ENCODE measurements at places on chromosomes 11 and 22.

GRCh38 chr11:77959434-77959833 is 35.0 kb downstream of the INTS4 start:
- DNase-seq = no peak

GRCh38 chr22:39960791-39961746 is 872 bp downstream of the TMA7B start:
- DNase-seq = peak; percentile 75

DNA sequence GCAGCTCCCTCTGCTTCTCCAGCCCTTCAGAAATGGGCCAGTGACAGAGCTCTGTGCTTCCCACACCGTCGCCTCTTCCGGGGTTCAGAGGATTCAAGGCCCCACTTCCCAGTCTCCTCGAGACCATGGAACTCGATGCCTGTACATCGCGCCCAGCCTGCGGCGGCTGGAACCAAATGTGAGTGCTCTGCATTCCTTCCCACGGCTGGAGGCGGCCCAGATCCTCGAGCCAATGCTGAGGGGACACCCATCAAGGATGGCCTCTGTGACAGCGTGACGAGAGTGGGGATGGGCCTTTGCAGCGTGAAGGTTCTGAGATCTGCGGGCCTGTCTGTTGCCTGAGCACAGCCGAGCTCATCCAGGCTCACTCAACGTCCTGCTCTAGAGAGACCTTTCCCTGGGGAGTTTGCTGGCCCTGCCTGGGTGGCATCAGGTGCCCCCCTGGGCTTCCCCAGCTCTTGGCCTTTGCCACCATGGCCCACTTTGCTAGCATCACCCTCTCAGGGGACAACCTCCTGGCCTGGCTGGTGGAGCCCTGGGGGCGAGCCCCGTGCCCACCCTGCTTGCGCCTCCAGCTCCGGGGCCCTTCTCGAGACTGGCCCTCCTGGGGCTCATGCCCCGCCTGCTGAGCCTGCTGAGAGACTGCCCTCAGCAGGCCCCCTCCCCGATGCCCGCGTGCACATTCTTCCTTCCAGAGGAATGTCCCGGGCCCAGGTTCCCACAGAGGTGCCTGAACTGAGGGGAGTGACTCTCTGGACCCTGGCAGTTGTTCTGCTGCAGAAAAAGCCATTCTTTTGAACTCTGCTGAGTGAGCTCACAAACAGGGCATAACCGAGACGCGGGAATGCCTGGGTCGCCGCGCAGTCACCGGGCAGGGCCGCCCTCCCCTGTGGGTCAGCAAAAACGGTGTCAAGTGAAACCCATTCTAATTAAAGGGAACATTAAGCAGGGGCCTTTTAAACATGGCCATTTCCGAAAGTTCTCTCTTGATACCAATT is 7.3 kb upstream of the MYEOV start:
- no peak for DNase-seq

GRCh38 chr11:122513328-122513727 is 142.2 kb upstream of the UBASH3B start:
- DNase-seq = no peak

DNA sequence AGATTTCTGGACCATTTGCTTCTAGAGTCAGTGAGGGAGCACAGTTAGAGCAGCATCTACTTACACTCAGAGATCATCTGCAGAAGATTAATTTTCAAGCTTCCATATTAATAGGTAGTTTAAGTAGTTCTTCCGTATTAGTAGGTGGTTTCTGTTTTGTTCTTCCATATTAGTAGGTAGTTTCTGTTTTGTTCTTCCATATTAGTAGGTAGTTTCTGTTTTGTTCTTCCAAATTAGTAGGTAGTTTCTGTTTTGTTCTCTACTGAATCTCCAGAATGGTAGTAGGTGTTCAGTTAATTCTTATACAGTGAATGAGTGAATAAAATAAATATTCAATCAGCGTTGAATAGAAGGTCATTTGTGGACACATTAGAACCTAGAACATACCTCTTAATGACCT is 175.7 kb downstream of the TMEM135 start:
- no peak for DNase-seq

GRCh38 chr22:17633217-17633997 is 4.9 kb upstream of the ATP6V1E1 start:
- DNase-seq = no peak

DNA sequence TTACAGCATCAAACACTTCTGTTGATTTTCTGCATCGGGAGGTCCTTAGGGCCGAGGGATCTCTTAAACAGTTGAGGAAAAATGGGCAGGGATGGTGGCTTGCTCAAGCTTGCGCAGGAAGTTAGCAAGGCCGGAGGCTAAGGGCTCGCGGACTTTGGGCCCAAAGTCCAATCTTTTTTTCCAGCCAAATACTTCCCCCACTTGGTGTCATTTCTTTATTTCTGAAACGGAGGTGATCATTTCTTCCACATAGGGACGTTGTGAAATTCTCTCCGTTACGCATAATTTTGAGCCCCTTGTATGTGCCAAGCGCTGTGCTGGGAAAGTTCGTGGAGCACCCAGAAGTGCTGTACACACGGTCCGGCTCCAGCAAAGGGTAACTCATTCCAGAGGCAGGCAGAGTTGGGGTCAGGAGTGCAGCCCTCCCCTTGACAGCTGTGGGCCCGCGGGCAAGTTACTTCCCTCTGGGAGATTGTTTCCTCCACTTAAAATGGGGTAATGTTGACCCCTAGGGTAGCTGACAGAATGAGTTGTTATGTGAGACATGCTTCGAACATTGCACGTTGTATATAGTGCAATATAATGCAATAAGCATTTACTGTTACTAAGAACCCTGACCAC is 809 bp downstream of the MIEF1 start:
- no peak for DNase-seq

DNA sequence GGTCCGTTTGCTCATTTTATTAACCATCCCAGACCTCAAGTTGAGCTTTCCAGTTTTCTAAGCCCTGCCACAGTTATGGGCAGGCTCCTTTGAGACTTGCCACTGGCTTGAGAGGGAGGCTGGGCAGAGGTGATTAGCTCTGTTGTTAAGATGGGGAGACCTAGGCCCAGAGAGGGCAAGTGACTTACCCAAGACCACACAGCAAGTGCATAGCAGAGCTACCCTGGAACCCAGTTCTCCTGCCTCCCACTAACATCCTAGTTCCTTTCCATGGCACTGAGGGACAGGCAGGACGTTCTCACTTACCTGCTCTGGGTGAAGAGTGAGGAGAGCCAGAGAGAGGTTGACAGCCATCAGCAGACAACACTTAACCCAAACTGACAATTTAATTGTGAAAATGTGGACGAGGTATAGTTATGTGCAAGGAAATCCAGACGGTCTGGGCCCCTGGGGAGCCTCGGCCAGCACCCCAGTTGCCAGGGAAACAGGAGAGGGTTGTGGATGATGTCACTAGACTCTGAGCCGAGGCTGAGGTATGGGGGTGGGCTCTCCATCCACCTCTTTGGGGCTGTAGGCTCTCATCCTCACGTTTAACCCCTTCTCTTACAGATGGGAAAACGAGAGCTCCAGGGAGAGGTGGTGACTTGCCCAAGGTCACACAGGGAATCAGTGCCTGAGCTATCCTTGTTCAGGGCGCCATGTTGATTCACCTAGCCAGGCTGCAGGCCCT is 12.3 kb upstream of the WNT11 start:
- no peak for DNase-seq

- DNase-seq = peak; percentile 65
These were observed 11.4 kb downstream of the PACS1 start for GRCh38 chr11:66081505-66081904.

- DNase-seq = no peak
These were observed 14.5 kb downstream of the DEAF1 start for GRCh38 chr11:680476-680875.

DNA sequence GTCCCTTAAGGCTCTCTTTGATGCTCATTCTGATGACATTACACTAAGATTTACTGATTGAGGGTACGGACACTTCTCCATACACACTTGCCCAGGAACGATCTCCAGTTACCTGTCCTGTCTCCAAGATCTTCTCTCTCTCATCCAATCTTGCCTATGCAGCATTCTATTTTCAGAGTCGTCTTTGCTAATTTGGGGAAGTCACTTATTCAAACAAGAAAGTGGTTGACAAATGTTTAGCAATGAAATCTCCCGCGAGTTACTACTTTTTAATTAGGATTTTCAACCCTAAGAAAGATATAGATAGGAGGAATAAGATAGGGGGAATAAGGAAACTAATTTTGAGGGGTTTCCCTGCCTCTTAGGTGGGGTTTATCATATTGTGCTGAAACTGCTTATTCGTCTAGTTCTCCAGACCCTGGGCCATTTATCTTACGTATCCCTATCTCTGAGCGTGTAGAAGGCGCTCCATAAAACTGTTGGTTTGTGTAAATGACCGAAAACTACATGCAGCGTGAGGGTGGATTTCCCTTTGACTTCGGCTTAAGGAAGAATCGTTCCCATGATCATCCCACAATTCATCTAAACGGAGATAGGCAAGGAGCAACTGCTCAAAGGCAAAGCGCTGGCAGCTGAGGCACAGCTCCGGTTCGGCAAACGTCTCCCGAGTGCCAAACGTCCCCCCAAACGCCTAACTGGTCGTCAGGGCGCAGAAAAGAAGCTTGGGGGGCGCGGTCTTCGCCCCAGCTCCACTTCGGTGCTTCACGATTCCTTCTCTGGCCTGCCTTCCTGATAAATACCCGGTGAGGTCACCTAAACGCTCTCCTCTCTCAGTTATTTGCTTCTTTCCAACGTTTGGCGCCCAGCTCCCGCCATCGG is 804 bp downstream of the APIP start:
- no peak for DNase-seq

GRCh38 chr11:82012276-82012675 is 721.4 kb downstream of the FAM181B start:
- no peak for DNase-seq

- DNase-seq = no peak
These were observed 196.9 kb downstream of the ADAMTS15 start for GRCh38 chr11:130645164-130645842.

GRCh38 chr22:31615491-31615860 is 46.5 kb downstream of the PISD start:
- no peak for DNase-seq

DNA sequence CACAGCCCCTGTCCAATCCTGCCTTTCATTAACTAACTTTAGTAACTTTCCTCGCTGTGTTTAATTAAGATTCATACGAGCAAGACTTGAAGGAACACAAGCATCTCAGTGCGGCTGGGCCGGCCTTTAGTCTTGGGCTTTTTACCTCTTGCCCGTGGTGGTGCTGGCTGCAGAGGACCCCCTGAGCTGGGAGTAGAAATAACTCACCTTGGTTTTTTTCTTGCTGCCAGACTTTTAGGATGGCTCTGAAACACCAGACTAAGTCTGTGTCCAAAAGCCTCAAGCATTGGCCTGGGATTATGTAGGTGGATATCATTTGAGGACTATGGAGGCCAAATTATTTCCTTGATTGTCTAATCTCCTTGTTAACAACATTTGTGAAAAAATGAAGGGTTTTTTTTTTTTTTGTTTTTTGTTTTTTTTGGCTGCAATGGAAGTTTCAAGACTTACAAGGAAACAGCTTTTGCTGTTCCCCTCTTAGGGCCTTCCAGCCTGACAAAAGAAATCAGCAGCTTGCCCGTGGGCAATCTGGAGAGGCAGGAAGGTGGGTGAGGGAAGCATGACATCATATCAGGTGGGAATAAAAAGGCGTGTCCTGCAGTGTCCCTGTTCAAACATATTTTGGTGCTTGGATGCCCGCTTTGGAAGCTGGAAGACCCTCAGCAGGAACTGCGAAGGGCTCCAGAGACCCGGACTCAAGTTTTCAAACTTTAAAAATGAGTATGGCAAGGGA is 44.0 kb downstream of the SMIM38 start:
- no peak for DNase-seq

GRCh38 chr11:11971906-11972547 is 36.4 kb downstream of the DKK3 start:
- DNase-seq = no peak

GRCh38 chr11:28834877-28835276 is 726.7 kb downstream of the METTL15 start:
- DNase-seq = no peak

DNA sequence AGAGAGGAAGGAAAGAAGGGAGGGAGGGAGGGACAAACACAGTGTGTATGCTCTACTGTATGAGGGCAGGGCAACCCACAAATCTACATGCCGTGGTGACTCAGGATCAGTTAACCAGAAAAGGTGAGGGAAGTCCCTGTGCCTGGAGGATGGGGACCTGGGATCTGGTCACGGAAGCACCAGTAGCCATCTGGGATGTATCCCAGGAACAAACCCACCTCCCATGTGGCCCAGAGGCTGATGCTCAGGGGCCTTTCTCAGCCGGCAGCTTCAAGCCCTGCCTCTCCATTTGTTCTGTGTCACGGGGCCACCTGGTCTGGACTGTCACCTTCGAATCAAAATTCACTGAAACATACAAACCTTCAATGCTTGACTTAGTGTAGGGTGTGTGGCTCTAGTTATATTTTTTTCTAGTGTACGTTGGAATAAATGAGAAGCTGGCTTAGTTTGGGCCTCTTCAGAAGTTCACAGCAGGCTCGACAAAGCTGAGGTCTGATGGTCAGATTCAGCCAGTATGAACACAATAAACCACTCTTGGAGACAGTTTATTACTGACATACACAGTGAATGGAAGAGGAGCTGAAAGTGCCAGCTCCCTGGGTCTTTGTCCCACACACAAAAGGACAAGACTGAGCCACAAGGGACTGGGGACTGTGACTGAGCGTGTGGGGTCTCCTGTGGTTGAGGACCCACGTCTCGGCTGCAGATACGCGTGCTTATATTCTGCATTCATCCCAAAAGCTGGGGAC is 23.5 kb upstream of the RTL6 start:
- DNase-seq = no peak

GRCh38 chr22:20912494-20912893 is 4.7 kb upstream of the CRKL start:
- no peak for DNase-seq

GRCh38 chr11:46827995-46828394 is 18.1 kb downstream of the CKAP5 start:
- no peak for DNase-seq

DNA sequence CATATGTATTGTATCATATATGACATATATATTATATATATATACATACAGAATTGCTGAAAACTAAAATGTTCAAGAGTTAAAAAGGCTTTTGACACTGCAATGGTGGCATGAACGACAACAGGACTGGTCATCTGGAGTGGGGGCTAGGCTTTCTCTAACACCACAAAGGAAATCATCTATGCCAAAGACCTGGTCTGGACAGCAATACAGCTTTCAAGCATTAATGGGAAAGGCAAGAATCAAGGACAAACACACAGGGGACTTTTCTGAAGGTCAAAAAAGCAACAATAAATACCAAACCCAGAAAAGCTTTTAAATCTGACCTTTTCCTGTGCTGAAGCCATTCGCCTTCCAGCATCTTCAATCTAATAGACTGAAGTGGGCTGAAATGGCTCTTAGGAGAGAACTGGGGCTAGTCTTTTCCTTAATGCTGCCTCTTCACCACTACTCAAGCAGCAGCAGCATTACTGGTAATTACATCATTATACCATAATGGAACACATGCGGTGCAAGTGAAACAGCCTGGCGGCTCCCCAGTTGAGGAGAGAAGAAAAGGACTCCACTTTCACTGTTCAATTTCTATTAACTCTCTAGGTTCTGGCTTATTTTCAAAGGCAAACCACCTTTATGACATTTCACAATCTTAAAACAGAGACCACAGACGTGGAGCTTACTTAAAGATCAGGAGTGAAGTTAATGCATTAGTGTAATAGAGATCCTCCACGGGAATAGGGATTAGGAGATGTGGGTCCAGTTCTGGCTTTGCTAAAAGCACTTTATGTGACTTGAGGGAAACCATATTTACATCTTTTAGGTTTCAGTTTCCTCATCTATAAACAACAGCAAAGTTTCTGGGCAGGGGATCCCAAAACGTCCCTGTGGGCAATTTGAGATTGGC is 63.0 kb downstream of the GAB2 start:
- no peak for DNase-seq

- no peak for DNase-seq
These were observed 2.6 kb downstream of the TH start for GRCh38 chr11:2169005-2169378.

- DNase-seq = no peak
These were observed 46.8 kb downstream of the BTG4 start for GRCh38 chr11:111465400-111465799.
